ENCODE measurements at places on chromosomes 7 and 10. TPM values are rescaled to one million over a fixed set of nuclear protein-coding genes. Genes with fewer than 3 reads are reported as not detected.

ELAPOR2 gene
- 3.1 TPM for total RNA-seq

NRAP gene
- not detected for total RNA-seq

SKIDA1 gene
- 0.33 TPM for total RNA-seq

GPNMB gene
- total RNA-seq = not detected

PILRA gene
- total RNA-seq = 1.8 TPM

HTR7 gene
- total RNA-seq = not detected

CACNB2 gene
- total RNA-seq = not detected

CTAGE8 gene
- total RNA-seq = 0.97 TPM

IGFBP3 gene
- 4.0 TPM for total RNA-seq
